ENCODE measurements at places on chromosomes 3 and 15. TPM values are rescaled to one million over a fixed set of nuclear protein-coding genes. Genes with fewer than 3 reads are reported as not detected.

The GOLGA8N gene
- total RNA-seq = 4.7 TPM

The EFCAB12 gene
- total RNA-seq = under 0.01 TPM

The FANCD2 gene
- 3.2 TPM for total RNA-seq

- no peak for DNase-seq
Observed at GRCh38 chr3:29083676-29084075, 197.2 kb upstream of the RBMS3 start.

GRCh38 chr15:78768531-78769408 lies 42.5 kb downstream of the ADAMTS7 start:
- peak; percentile 58 for DNase-seq

DNA sequence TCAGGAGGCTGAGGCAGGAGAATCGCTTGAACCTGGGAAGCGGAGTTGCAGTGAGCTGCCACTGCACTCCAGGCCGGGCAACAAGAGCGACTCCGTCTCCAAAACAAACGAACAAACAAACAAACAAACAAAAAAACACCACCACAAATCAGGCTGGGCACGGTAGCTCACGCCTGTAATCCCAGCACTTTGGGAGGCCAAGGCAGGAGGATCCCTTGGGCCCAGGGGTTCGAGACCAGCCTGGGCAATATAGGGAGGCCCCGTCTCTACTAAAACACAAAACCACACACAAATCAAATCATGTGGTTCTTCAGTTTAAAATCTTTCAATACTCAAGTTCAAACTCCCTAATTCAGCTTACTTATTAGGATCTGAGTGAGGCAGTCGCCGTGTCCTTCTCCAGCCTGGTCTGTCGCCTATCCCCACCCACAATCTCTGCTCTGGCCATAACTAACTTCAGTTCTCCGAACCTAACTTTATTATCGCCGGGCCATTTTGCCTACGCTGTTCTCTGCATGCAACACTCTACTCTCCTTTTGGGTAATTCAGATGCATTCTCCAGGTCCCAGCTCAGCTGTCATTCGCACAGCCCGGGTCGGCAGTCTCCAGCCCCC lies 660 bp upstream of the RTF1 start:
- no peak for DNase-seq

Measured in osteoblast (primary cell).